ENCODE measurements at places on chromosomes 5 and 9. TPM values are rescaled to one million over a fixed set of nuclear protein-coding genes. Genes with fewer than 3 reads are reported as not detected.

DNA sequence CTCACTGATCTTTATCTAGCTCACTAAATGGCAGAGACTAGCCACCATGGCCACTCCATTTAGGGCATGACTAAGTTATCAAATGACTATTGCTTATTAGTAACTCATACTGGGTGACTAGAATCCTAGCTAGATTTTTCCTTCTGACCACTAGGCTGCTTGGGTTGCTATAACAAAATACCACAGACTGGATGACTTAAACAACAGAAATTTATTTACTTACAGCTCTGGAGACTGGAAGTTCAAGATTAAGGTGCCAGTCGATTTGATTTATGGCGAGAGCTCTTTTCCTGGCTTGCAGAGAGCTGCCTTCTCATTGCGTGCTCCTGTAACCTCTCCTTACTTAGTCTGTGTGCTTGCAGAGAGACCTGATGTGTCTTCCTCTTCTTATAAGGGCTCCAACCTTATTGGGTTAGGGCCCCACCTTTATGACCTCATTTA lies 55.0 kb upstream of the APC start:
- DNase-seq: no peak

PDGFRB gene
- 3.9 TPM for total RNA-seq

DNA sequence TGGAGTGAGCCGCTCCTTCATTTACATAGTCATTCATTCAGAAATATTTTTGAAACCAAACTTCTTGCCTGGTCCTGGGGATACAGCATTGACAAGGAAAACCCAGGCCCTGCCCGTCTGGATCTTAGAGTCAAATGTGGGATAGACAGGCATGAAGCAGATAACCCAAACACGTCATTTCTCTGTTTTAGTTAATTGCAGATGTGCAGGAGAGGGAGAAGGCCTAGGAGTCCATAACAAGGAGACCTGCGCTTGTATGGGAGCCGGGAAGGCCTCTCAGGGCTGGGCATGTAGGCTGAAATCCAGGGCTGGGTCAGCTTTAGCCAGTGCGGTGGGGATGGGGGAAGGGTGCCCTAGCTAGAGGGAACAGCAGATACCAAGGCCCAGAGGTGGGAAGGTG lies 43.3 kb downstream of the PRRX2 start:
- peak; percentile 22 for DNase-seq

GRCh38 chr9:136189394-136190236 lies 15.3 kb downstream of the LHX3 start:
- DNase-seq: no peak

DNA sequence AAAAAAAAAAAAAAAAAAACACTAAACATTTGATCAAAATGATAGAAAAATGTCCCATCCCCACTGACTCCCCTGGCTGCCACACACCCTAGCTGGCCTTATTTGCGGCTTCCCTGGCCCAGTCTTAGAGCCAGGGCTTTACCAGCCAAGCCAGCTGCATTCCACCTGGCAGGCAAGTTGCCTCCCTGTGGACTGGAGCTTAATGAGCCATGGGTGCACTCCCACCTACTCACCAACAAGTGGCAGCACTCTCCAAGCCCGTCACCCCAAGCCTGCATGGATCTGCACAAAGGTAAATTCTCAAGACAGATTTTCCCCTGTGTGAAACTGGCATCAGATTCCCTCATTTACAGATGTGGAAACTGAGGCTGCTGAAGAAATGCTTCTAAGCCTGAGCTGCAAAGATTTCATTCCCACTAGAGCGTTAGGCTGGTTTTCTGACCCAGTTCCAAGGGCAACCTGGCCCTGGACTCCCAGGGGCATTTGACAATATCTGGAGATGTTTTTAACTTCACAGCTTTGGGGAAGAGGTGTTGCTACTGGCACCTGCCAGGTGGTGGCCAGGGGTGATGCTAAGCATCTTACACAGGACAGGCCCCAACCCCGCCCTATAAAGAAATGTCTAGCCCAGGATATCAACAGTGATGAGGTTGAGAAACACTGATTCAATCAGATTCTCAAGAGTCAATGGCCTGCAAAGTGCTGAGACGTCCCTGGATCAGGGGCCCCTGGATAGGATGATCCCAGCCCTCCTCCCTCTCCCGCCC lies 21.9 kb upstream of the VDAC1 start:
- peak; percentile 88 for DNase-seq

SREK1IP1 gene
- total RNA-seq: 28.6 TPM

HTR4 gene
- total RNA-seq: not detected

DNA sequence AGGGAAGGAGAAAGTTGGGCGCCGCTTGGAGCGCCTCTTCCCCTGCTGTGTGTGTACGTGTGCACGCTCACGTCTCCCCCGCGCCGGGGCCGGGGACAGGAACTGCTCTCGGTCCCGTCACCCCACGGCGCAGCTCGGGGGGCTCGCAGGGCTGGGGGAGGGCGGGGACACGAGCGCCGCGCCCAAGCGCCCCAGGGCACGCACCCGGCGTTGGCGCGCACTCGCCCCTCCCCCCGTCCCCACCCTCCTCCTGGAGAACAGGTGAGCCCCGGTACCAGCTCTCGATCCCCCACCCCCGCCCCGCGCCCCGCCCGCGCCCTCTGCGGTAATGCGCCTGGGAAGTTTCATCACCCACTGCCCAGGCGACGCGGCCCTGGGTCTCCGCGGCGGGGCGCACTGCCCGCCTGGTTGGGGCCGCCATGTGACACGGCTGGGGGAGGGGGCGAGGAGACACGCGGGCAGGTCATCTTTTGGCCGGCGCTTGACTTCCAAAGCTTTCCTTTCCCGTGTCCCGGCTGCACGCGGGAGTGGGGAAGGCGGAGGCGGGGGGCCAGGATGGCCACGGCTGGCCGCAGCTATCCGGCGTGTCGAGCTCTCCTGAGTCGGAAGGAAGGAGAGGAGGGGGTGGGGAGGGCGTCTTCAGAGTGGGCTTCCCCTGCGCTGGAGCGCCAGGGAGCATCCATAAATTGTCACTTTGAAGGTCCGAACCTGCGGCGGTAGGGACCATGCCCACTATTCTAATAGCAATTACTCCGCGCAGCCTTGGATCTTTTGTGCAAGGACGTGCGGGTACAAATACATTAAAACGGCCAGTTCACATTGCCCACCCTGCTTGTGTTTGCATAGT lies 1.5 kb upstream of the STC2 start:
- peak; percentile 83 for DNase-seq

PTGDS gene
- total RNA-seq: 4.8 TPM

SARDH gene
- 5.3 TPM for total RNA-seq

PRDM9 gene
- not detected for total RNA-seq

- DNase-seq: peak; percentile 81
These were observed 24.7 kb upstream of the TMEM250 start for GRCh38 chr9:136143215-136144001.

MYOZ3 gene
- total RNA-seq: 18.1 TPM

AGXT2 gene
- total RNA-seq: not detected

DNA sequence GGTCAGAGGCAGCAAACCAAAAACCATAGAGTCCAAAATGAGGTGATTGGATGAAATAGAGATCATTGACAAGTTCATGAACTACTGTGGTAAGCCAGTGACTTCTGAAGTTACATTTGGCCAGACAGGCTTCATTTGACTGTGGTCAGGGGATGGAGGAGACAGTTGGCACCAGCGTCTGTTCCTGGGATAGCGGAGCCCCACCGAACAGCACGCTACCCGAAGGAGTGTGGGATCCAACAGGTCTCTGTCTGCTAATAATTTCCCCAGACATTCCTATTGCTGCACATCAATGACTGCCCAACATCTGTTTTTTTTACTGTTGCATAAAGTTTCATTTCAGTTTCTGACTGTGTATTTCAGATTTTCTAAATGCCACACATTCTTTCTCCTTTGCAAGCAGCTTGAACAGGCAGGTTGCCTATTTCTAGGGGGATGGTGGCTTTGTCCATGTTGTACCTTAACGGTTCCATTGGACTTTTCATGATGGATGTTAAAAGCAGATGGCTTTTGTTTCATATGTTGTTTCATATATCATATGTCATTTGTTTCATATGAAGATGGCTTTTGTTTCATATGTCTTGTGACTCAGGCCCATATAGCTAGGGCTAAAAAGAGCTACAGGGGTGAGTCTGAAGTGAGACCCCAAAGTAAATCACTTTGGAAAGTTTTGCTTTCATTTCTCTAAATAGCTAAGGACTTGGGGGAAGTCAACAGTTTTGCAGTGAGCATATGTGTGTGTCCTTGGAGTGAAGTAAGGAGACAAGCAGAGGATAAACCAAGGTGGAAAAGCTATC lies 180.8 kb downstream of the GOLPH3 start:
- DNase-seq: no peak

- no peak for DNase-seq
These were observed 36.9 kb downstream of the ANKRD33B start for GRCh38 chr5:10600626-10601245.

RAI14 gene
- total RNA-seq: 127 TPM

GRCh38 chr5:128355961-128356360 lies 182.1 kb downstream of the FBN2 start:
- DNase-seq: no peak

DNA sequence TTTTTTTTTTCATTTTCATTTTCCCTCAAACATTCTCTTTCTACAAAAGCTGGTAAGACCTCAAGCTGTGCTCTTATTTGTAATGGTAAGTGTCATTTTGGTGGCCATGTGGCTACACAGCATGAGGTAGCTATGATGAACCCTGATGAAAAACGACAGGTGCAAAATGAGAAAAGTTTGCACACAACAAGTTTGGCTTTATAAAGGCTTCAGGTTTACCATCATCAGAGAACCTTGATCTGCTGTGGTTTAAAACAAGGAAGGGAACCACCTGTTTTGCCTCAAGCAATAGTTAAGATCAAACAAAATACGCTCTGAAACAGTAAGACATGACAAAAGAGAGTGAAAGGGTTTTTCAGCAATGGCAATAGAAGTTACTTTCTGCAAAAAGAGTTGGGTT lies 1124.6 kb upstream of the ACO1 start:
- DNase-seq: no peak

SPATA31D1 gene
- total RNA-seq: not detected

- no peak for DNase-seq
These were observed 3.6 kb upstream of the POC5 start for GRCh38 chr5:75720882-75721281.

HSD17B3 gene
- total RNA-seq: not detected

- no peak for DNase-seq
These were observed 148.5 kb downstream of the BNC2 start for GRCh38 chr9:16721972-16722371.

DNA sequence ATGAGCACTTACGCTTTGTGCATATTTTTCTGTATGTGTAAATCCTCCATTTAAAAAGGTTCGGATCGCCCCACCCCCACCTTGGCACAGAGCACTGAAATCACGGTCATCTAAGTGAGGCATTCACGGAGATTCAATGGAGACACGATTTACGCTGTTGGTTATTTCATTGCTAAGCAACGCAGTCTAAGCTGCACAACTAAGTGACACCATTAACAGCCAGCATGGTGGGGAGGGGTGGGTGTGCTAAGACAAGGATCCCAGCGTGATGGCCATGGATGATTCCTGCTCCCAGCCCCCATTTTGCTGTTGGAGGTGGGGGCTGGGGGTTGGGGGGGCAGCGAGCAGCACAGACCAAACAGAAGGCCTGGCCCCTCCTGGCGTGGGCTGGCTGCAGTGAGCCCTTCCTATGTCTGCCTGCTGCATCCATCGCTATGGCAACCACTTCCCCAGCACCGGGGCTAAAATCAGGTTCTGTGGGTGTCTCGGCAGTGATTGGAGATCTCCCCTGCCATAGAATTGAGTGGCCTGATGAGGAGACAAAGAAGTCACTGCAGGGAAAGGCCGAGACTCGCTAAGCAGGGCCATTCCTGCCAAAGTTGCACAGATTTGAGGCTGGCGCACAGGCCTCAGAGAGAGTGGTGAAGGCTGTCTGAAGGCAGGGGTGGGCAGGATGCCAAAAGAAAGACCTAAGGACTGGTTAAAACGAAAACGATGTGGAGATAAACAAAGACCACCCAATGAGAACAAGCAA lies 14.3 kb upstream of the MARCHF6 start:
- DNase-seq: peak; percentile 63

DNA sequence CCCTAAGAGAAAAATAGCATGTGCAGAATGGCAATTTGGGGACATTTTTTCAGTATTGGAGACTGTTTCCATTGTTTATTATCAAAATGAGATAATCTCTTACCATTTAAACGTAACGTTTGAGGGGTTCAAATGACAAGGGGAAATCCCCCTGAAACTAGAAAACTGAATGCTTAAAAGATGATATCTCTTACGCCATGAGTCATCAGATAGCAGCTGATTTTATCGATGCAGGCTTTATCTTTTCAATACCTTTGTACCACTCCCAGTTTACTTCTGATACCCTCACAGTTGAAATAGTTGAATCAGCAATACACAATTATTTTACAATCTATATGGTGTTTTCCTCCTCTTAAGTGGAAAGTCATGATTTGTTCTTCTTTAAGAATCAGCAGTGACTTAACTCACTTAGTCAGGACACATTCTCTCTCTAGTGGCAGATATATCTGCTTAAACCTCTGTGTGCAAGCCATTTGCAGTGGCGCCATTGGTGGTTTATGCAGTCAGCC lies 29.2 kb downstream of the OSMR start:
- DNase-seq: no peak

STPG3 gene
- total RNA-seq: not detected

DNA sequence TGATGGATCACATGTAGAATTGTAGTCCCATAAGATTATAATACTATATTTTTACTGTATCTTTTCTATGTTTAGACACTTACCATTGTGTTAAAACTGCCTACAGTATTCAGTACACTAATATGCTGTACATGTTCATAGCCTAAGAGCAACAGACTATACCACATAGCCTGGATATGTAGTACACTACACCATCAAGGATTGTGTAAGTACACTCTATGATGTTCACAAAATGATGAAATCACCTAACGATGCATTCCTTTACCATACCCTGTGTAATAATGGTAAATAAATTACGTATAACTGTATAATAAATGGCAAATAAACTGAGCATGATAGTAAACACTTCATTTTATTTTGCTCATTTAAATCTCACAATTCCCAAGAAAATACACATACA lies 60.3 kb downstream of the RICTOR start:
- DNase-seq: no peak

DNA sequence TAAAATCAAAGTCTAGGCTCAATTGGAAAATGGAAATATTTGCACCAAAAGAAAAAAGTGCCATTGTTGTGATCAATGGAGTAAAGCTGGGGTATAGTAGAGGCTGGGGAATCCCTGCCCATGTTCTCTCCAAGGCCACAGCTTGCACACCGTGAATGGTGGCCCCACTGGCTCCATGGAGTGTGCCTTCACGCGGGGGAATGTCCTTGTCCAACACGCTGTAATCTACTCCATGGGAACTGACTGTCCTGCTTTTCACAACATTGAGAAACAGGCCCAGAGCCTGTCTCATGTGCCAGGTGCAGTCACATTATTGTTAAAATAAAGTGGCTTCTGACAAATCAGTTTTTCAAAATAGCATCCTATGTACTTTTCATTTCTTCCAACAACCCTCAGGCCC lies 33.1 kb upstream of the ITGA2 start:
- DNase-seq: no peak

DNA sequence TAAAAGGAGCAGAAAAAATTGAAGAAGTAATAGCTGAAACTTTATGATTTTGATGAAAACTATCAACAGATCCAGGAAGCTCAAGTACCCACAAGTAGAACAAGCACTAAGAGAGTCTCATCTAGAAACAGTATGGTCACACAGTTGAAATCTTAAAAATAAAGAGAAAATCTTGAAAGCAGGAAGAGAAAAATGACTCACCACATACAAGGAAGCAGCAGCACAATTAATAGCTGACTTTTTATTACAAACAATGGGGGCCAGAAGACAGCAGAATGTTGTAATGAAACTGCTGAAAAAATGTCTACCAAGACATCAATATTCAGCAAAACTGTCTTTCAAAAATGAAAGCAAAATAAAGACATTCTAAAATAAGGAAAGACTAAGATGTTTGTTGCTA lies 1108.3 kb upstream of the DMAC1 start:
- DNase-seq: no peak

Data from H9 (cell line).